ENCODE measurements at places on chromosomes 5 and 9.

DNA sequence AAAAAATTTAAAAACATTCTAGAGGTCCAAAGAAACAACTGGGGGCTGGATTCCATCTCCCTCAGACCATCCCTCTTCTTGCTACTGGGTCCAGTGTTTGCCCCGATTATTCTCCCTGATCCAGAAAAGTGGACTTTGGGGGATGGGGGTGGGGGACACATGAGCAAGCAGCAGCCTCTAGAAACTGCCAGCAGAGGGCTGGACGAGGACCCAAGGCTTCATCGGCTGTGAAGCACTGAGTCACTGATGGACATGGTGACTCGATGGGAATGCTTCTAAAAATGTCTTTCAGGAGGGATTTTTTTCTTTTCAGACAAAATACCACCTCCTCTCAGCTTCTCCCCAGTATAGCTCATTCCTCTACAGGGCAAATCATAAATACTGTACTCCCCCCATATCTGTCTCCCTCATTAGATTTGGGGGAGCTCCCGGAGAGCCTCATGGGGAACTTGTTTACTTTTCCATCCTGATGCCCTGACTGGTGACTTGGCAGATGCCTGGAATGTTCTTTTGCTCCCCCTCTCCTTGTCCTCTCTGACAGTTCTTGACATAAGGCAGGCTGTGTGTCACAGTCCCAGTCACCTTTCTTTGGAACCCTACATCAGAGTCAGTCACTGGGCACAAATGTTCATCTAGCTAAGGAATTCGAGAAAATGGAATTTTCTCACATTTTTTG lies 67.2 kb upstream of the STC2 start:
- no peak for DNase-seq

DNA sequence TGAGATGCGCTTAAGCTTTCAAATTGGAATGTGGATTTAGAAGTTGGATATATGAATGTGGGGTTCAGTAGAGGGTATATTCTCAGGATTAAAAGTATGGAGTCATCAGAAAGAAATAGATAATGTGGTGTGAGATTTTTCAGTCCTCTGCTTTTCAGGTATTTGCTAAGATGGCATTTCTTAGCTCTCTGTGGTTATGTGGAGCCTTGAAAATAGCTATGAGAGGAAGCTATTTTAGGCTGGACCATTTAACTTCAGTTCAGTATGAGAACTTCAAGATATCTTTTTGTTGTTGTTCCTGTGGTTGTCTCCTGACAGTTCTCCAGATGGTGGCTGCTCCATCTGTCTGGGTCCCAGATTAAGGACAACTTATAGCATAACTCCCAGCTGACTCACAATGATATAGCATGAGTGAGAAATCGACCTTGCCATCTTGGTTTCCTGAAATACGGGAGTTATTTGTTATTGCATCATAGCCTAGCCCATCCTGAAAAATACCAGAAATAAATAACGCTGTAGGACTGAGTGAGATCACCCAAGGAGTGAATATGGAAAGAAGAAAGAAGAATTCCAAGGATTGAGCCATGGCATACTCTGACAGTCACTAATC lies 461.5 kb downstream of the ANXA1 start:
- no peak for DNase-seq

DNA sequence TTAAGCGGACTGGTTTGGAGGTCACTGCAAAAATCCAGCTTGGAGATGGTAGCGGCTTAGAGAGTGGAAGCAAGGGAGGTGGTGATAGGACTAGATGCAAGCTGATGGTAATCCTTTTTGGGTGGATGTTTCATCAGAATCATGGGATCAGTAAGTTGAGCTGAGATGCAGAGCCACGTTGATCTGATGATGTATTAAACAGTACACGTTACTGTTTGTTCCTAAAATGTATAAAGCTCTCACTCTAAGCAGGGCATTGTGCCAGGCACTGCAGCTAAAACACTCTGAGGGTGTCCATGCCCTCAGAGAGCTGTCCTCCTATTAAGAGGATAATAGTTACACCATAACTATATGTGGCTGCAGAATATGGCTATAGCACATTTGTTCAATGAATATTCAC lies 93.1 kb downstream of the JAKMIP2 start:
- peak; percentile 49 for DNase-seq

DNA sequence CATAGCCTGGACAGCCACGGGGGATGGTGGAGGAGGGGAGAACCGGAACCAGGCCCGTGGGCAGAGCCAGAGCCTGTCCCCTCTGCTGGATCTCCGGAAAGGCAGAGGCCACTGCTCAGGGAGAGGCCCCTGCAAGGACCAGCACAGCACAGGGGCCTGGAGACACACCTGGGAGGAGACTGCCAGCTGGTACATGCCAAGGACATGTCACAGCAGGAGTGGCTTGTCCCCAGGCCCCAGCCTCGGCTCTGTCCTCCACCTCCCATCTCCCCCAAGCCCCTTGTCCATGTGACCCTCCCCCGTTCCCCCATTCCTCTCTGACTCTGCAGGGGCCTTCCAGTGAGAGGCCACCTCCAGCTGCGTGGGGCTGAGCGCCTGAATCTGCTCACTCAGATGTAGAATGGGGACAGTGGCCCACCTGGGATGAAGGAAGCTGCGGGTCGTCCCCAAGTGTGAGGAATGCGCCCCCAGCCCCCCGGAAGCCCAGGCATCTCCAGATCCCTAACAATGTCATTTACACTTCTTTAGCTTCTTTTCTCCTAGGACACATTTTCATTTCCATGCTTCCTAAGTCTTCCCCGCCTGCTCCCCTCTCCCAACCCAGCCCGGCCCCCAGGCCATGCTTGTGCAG lies 349.6 kb upstream of the IRX2 start:
- no peak for DNase-seq

GRCh38 chr5:23840083-23840482 lies 332.7 kb downstream of the PRDM9 start:
- no peak for DNase-seq
